ENCODE measurements at places on chromosomes 16 and 17.

DNA sequence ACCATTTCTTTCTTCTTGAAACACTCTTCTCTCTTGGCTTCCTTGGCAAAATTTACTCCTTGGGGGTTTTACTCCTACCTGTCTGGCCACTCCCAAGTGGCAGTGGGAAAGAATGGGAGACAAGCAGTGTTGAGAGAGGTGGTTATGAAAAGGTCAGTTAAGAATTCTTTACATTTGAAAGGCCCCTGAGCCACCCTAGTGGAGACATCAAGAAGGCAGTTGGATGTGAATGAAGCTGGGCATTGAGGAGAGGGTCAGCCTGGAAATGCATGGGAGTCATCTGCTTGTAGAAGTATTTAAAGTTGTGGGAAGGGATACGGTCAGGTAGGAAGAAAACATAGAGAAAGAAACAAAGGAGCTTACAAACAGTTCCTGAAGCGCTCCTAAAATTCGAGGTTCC is 42.3 kb upstream of the CCNF start:
- no peak for DNase-seq

DNA sequence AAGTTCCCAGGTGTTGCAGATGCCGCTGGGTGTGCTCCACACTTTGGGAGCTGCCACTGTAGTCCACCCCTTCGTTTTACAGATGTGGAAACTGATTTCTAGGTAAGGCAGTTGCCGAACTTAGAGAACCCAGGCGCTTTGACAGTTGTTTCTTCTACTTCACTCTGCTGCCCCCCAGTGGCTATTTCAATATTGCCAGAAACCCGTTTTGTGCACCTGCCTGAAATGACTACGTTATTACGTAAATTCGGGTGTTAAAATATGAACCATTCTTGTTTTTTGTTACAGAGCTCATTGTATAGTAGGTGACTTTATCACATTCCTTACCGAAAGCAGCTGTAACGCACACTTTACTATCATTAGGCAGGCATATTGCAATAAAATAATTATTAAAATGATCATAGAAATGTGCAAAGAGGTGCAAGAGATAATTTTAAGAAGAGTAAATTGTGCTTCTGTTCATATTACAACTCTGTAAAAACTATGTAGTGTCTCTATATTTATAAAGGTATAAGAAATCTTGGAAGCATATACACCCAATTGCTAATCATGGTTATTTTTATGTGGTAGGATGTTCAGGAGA is 44.9 kb downstream of the OTOA start:
- no peak for DNase-seq

GRCh38 chr16:80900593-80900954 is 96.2 kb upstream of the CDYL2 start:
- DNase-seq, result no peak

DNA sequence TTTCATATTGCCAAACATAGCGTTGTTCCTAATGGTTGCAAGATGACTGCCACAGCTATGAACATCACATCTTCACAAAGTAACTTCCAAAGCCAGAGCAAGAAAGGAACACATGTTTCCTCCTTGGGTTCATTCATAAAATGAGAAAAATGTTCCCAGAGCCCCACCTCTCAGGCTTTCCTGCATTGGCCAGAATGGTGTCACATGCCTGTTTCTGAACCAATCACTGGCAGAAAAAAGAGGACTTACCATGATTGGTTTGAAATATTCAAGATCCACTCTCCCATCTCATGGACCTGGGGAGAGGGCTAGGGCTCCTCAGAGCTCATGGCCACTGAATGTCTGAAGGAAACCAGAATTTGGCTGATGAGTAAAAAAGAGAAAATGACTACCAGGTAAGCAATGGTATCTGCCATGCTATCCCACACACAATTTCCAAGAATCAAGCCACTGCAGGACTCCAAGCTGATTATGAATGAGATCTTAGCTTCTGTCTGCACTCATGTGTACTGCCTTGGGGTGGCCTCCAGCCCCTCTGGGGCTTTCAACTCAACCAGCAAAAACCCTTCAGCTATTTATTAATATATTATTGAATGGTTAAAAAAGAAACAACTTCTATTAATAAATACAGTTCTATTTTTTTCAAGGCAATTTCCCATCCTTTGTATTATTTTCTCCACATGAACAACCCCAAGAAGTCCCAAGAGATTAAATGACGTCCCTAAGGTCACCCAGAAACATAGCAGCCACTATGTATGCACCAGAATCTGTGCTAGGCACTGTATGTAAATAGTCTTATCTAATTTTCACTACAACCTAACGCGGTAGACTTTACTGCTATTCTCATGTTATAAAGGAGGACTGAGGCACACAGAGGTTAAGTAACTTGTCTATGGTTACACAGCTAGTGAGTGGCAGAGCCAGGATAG is 61.4 kb upstream of the TMC5 start:
- no peak for DNase-seq

DNA sequence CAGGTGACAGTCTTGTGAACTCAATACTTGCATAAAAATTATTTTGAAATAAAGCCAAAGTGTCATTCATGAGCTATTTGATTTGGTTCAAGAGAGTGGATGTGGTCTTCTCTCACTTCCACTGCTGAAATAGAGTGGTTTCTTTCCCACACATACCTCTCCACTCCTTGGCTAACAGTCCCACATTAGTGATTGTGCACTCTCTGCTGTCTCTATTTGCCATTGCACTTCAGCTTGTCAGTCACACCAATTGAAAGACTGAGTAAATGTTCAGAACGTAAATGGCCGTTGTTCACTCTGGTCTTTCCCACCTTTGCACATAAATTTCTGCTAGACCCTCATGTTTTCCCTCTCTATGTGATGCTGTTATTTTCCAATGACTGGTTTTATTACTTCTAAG is 197.5 kb downstream of the FTO start:
- DNase-seq, result no peak

DNA sequence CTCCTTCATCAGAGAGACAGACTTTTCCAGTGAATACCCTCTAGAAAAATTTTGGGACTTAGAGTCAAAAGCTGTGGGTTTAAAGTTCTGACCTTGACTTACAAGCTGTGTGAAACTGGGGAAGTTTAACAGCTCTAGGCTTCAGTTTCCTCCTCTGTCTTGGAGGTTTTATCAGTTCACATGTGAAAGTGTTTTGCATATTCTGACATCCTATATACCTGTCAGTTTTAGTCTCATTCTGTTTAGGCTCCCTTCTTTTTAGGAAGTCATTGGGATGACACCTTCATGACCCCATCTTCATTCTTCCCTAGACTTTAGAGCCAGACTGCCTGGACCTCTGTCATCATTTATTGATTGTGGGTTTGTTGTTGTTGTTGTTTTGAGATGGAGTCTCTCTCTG is 44.4 kb downstream of the YPEL2 start:
- DNase-seq, result no peak

- DNase-seq, result no peak
Measured at GRCh38 chr16:10668322-10669045, 26.2 kb downstream of the TEKT5 start.

- no peak for DNase-seq
Measured at GRCh38 chr17:63601439-63602371, 1.0 kb downstream of the TACO1 start.

DNA sequence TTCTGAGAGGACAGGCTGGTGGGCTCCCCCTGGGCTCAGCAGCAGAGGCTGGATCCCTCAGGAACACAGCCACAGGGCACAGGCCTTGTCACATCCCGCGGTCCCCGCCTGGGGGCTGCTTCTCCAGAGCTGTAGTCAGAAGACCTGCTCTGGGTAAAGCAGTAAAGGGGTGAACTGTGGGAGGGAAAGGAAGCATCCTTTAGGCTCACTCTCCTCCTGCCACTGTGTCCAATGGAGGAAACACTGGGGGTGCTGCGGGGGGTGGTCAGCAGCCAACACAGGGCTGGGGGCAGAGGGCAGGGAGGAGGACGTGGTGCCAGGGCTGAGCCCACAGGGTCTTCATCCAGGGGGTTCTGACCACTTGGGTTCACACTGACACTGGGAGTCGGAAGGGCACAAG is 5.0 kb upstream of the SLC38A8 start:
- no peak for DNase-seq

DNA sequence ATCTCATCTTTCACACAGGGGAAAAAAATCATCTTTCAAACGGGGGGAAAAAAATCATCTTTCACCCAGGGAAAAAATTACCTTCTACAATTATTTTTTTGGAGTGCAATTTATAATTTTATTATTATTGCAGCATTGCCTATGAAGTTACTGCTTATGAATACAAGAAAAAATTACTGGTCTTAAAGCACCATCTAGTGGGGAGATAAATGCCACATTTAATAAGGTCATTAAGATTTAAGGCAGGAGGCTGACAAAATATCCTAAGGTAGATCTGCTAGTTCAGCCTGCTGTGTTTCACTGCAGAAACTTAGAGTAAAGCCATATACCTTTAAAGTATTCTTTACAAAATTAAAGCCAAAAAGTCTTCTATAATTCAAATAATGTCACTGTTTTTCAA is 13.7 kb downstream of the SHCBP1 start:
- no peak for DNase-seq

GRCh38 chr16:82067042-82067803 is 32.2 kb downstream of the HSD17B2 start:
- no peak for DNase-seq

DNA sequence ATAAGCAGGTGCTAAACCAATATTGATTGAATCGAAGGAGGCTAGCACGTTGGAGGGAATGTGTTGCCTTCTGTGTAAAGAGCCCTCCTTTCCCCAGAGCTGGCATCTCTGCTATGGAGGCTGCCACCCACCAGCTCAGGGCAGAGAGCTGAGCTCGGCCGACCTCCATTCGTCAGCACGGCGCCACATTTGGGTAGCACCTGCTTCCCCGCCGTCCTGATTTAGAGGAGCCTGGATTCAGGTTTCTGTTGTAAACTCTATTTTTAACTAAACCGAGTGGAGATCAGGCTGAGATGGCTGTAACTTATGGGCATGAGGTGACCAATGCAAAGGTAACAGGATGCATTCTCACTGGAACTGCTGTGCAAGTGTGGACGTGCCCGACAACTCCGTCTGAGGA is 172.5 kb downstream of the CCDC182 start:
- no peak for DNase-seq

DNA sequence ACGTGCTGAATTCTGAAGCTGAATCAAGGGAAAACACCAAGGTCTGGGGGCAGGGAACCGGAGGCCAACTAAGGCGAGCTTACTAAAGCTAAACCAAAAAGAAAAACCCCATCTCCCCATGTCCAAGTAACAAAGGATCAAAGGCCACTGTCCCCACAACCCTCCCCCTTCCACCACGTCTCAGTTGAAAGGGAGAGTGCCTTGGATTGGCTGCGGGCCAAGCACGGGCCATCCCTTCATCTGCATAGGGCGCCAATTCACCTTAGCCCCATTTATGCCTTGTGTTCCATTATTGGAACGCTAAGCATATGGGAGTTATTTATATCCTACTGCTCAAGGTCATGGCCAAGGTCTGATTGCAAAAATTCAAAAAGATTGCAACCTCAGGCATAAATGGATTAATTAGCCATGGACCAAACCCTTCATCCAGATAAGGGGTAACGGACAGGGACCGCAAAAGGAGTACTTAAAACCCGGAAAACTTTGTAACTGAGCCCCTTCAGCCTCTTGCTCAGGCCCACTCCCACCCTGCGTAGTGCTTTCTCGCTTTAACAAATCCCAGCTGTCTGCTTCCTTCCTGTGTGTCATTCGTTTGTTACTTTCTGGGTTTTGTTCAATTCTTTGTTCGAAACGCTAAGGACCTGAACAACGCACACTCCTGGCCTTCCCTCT is 740 bp upstream of the ATP6V0D1 start:
- DNase-seq, result no peak

- DNase-seq, result no peak
Measured at GRCh38 chr16:77822661-77823060, 34.3 kb downstream of the VAT1L start.

DNA sequence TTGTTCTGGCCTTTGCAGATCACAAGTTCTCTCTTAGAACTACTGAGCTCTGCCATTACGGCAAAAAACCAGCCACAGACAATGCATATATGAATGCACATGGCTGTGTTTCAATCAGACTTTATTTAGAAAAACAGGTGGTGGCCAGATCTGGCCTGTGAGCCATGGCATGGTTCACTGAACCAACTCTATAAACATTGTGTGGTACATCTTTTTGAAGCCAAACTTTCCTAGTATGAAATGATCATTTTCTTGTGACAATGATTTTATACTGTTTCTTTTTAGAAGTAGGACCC is 65.9 kb upstream of the AMZ2 start:
- DNase-seq, result no peak

GRCh38 chr17:11486868-11487310 is 111.4 kb upstream of the DNAH9 start:
- DNase-seq, result no peak

DNA sequence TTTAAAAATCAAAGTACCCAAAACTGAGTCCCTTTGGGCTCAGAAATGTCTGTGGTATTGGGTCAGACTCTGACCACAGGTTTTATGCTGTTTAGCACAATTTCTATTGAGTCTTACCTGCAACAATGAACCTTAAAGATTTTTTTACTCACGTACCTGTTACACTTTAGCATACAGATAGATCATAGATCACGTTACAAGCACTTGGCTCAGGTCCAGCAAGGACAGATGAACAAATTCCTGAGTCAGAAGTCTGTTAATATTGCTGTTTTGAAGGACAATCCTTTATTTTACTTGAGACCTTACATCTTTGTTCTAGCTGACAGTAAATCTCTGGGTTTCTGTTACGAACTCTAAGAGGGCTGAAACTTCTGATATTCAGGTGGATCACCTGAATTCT is 12.8 kb downstream of the SLC7A6OS start:
- DNase-seq, result no peak

GRCh38 chr17:1506649-1507267 is 9.7 kb downstream of the INPP5K start:
- no peak for DNase-seq

DNA sequence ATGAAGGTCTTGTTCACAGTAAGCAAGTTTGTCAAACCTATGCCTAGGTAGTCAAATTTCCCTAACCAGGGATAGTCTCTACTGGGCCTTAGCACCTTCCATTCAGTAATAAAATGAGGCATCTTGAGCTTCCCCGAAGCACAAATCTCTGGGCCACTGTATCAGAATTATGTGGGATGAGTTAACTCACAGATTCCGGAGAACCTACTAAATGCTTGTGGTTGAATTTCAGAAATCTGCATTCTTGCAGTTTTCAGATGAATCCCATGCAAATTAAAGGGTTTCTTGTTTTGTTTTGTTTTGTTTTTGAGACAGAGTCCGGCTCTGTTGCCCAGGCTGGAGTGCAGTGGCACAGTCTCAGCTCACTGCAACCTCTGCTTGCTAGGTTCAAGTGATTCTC is 478.8 kb upstream of the HSBP1 start:
- DNase-seq, result no peak

- no peak for DNase-seq
Measured at GRCh38 chr16:85123891-85124635, 11.8 kb upstream of the CIBAR2 start.
